ENCODE measurements at places on chromosomes 4 and X.

DNA sequence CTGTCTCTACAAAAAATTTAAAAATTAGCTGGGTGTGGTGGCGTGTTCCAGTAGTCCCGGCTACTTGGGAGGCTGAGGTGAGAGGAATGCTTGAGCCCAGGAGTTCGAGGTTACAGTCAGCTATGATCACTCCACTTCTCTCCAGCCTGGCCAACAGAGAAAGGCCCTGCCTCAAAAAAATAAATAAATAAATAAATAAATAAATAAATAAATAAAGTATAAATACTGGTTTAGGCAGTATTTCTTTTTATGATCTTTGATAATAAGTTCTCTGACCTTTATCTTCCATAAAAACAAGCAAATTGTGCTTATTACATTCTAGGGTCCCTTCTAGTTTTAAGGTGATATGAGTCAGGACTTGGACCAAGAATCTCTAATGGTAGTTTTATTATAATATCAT is 320.3 kb downstream of the PCDH19 start:
- DNase-seq: no peak

DNA sequence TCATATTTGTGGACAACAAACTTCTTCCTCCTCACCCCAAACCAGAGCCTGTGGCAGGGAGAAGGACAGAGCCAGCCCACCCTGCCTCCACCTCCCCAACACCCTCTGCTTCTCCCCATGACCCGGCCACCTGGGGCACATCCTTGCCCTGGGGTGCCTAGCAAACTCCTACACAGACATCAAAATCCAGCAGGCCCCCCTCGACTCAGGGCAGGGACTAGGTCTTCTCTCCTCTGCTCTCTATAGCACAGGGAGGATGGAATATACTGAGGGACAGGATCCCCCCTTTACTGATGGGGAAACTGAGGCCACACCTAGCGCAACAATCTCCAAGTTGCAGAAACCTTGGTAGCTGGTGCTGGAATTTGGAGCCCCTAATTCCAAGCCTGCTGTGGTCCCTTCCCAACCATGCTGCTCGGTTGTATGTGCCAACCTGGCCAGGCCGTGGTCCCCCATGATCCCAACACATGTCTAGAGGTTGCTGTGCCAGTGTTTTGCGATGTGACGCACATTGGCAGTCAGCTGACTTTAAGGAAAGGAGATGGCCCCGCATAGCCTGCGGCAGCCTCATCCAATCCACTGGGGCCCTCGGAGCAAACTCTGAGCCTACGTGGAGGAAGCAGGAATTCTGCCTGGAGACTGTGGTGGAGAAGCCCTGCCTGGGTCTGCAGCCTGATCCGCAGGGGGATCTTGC is 53.9 kb upstream of the ADRA2C start:
- no peak for DNase-seq

- DNase-seq: no peak
Measured at GRCh38 chr4:142812091-142812490, 34.0 kb downstream of the INPP4B start.

- DNase-seq: no peak
Measured at GRCh38 chr4:110492522-110492921, 16.6 kb downstream of the ENPEP start.

- DNase-seq: peak; percentile 35
Measured at GRCh38 chrX:129227366-129227765, 295.9 kb downstream of the SMARCA1 start.
